ENCODE measurements at places on chromosomes 1 and 21.

DNA sequence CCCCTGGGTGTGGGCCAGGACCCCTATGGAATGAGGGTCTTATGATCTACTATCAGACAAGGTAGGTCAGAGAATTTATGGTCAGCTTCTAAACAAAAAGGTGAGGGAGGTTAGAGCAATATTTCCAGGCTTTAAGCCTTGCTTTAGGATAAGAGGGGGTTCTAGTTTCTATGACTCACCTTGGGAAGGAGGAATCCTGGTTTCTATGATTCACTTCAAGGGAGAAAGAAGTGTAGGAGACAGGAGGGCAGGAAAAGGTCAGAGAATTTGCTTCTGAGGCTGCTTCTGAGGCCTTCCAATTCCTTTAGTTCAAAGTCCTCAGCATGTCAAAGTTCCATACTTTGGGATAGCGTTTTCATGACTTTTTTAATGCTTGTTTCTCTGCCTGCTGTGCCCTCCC is 35.2 kb downstream of the RGL1 start:
- DNase-seq: no peak

DNA sequence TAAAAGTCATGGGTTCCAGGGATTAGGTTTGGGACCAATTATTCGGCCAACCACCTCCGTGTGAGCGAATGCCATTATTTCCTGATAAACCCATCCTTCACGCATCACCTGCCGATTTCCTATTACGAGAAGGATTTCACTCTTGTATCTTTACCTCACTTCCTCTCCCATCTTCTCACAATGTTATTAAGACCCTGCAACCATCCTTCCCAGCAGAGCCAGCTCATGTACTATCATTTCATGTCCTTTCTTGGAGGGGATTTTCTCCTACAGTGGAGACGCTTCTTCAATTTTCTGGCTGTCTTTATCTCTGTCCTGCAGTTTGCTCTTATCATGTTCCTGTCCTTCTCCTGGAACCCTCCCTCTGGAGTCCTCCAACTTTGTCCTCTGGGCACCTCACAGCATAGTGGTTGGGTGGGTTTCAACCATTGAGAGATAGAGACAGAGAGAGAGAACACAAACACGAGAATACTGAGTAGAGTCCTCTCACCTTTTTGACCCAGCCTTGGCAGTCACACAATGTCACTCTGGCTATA is 192.2 kb downstream of the DYRK1A start:
- DNase-seq: no peak

GRCh38 chr1:245549996-245550719 is 395.4 kb downstream of the KIF26B start:
- DNase-seq: no peak

- DNase-seq: no peak
Measured at GRCh38 chr1:23759277-23759676, 16.0 kb downstream of the ELOA start.

DNA sequence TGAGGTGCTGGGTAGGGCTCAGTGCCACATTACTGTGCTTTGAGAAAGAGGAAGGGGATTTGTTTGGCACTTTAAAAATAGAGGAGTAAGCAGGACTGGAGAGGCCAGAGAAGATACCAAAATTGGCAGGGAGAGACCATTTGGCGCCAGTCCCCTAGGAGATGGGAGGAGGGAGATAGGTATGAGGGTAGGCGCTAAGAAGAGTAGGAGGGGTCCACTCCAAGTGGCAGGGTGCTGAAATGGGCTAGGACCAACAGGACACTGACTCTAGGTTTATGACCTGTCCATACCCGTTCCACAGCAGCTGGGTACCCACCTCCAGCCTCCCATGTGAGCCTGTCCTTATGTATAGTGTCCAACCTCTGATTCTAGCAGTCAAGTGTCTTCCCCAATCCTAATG is 1.0 kb upstream of the CRTC2 start:
- DNase-seq: no peak

DNA sequence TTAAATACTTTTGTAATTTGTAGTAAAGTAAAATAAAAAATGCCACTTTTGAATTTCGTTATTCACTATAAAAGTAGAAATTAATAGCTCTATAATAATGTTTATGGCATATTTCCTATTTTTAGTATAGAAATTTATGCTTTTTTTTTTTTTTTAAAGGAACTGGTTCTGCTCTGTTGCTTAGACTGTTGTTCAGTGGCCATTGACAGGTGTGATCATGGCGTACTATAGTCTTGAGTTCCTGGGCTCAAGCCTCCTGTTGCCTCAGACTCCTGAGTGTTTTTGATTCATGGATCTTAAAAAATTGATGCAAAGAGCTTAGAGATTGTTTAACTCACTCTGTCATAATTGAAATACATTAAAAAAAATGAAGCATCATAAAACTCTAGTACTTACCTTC is 53.6 kb downstream of the RPS6KC1 start:
- no peak for DNase-seq

DNA sequence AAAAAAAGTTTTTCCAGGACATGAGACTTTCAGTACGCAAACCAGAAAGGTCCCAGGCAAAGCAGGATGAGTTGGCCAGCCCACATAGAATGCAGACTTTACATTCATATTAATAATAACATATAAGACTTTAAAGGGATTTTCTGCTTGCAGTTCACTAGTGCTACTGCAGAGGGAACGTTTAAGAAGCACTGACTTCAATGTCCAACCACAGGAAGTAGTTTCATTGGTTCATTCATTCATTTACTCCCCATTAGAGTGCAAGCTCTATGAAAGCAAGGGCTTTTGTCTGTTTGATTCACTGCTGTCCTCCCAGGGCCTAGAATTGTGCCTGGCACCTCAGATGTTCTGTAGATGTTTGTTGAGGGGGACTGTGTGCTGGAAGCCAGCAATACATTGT is 11.8 kb upstream of the SERINC2 start:
- DNase-seq: no peak

DNA sequence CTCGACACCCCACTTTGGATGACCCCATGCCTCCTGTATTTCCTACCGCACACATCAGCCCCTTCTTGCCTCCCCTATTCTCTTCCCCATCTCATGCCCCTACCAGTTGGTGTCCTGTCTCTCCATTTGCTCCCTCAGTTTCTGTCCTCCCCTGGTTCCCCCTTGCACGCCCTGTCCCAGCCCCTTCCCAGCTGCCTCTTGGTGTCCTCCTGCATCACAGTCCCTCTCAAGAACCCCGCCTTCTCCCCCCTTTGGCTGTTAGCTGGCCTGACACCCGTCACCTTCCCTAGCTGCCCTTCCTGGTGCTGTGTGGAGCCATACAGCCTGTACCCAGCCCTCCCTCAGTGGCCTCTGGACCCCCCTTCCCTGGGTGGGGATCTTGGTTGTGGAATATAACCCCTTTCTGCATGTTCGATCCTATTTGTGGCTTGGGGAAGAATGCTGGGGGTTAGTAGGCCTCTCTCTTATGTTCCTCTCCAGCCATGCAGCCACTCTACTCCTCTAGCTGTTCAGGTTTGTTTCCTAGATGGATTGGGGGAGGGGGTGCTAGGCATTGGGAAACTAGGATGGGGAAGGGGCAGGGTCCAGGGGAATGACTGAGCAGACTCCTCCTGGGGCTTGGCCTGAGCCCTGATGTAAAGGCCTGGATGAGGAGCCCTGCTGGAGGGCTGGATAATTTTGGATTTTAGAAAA is 41.4 kb upstream of the NFASC start:
- DNase-seq: no peak

DNA sequence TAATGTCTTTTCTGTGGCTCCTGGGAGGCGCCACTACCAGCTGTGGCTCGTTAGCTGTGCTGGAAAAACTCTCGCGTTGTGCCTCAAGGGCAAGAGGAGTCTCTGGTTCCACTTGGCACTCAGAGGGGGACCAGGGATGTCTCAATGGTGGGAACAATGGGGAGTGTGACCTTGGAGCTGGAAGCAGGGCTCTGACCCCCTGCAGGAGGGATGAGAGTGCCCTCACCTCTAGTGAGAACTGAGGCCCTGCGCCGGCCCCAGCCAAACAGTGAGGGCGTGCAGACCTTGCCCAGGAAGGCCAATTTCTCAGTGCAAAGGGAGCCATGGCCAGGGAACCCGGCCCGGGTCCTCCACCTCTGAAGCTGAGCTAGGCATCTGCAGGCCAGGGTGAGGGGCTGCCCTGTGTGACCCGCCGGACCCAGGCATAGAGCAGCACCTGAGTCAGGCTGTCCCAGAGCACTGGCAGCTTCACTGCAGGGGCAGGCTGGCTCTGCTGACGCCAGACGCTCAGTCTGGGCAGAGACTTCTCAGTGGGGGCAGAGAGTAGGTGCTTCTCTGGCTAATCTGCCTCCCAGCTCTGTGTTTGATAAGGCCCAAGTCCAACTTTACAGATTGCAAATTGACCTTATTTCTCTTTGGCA is 1.8 kb downstream of the RD3 start:
- DNase-seq: no peak

- DNase-seq: no peak
Measured at GRCh38 chr1:192629612-192630011, 6.3 kb upstream of the RGS13 start.

- DNase-seq: no peak
Measured at GRCh38 chr21:41360072-41360821, 1.6 kb upstream of the MX2 start.

DNA sequence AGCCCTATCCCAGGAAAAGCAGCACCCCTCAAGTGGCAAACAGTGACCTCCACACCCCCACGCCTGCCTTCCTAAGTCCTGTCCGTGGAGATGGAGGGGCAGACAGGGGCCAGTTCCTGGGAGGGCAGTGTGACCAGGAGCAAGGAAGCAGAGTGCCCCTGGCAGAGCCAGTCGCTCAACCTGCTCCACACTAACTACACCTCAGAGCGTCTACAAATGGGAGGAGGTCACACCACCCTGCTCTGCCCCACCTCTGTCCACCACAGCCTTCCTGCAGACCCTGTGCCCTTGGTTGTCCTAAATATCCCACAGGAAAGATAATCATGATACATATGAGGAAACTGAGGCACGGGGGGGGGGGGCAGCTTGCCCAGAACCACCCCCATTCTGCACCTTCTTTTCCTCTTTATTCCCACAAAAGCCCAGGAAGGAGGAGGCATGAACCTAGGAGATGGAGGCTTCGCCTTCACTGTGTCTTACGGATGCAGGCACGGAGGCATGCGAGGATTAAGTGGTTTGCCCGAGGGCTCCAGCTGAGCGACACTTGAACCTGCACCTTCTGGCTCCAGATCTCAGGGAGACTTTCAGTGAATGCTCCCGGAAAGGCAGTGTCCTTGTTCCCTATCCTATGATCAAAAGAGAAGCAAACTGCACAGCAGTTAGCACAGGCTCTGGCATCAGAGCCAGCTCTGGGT is 42.7 kb upstream of the SELENON start:
- no peak for DNase-seq

- DNase-seq: no peak
Measured at GRCh38 chr1:236808564-236809130, 13.6 kb downstream of the MTR start.

- no peak for DNase-seq
Measured at GRCh38 chr1:76770979-76771378, 96.3 kb upstream of the ST6GALNAC5 start.

GRCh38 chr1:178724728-178725465 is at the start of gene RALGPS2:
Gene RALGPS2 (plus strand): TSS chr1:178725244. CDS start chr1:178776765, 51,521 bp downstream.
- DNase-seq: peak; percentile 82

GRCh38 chr1:221012120-221012519 is 132.9 kb downstream of the HLX start:
- no peak for DNase-seq

GRCh38 chr1:166090244-166090643 is 76.6 kb downstream of the FAM78B start:
- no peak for DNase-seq

DNA sequence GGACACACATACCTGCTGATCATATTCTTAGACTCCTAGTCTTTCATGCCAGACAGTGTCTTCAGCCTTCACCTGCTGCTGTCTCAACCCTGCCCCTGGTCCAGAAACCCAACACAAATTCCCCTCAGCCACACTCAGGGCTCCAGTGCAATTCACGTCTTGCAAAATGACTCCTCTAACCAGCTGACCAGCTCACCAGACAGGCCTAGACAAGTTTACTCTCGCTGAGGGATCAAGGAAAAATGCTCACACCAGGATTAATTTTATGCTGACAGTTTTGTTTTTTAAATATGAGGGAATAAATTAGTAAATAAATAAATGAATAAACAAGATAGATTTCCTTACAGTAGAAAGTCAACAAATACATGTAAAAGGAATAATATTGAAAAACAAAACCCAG is 28.5 kb downstream of the CCDC185 start:
- DNase-seq: no peak

GRCh38 chr1:75328691-75329090 is 194.5 kb downstream of the LHX8 start:
- no peak for DNase-seq

Measured in liver (tissue), 10 donors.